ENCODE measurements at places on chromosomes 6 and 20.
A peak's percentile ranks its signal among the peaks of the same experiment; 100 is the strongest.

DNA sequence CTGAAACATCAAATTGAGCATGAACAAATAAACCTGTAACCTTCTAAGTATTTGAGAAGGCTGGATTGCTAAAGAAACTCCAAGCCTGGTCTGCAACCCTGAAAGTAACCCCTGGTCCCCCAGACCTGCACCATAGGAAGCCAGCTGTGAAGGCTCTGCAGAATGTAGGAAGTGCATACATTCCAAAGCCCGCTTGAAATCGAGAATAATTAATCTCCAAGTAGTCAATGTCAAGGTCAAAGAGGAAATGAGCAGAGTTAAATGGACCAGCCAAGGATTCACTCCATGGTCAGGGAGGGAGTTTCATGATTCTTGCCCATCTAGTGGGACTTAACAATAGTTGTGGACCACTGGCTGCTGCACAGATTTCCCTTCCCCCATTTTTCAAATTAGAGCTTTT, 107.6 kb upstream of the RNF24 start:
- DNase-seq, result no peak

DNA sequence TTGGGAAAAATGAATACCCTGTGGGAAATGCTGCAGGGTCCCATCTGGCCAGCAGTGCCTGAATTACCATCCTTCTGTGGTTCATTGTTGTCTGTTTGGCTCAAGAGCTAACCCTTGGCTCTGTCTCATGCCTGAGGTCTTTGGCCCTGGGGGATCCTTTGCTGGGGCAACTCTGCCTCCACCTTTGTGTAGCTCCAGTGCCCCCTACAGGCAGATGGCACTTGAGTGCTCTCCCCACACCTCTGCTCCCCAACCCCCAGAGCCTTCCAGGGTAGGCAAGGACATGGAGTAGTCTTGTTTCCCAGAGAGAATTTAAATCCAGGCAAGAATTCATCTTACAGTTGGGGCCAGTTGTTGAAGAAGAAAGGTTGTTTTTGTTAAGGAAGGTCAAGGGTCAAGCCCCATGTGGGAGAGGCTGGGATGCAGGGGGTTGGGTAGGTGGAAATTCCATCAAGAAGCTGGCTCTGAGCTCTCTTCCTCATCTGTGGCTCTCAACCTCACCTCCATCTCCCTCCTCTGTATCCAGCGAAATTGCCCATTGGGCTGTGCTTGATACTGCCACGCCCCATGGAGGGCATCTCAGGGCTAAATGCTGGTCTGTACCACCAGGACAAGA, 44.2 kb downstream of the ZNF831 start:
- peak; percentile 56 for DNase-seq

GRCh38 chr6:17278289-17279063, 2.7 kb upstream of the RBM24 start:
- no peak for DNase-seq

DNA sequence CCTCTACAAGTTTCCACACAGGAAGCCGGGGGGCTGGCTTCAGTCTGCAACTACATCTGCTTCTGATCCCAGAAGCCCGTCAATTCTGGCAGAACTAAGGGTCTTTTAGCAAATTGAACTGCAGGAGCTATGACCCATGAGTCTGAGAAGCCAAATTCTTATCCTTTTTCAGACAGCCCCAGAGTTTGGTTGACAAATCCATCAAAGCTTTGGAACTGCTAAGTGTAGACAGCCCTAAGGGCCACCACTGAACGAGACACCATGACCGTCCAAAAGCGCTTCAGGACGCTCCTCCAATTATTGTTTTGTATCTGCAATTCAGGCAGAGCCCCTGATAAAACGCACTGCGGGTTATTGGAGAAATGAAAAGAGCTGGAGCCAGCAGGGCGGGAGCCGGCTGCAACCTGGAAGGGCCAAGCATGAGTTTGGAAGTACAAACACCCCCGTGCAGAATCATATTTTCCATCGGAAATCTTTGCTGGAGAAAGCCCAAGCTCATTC, 67.1 kb downstream of the GNAS-AS1 start:
- DNase-seq, result no peak

DNA sequence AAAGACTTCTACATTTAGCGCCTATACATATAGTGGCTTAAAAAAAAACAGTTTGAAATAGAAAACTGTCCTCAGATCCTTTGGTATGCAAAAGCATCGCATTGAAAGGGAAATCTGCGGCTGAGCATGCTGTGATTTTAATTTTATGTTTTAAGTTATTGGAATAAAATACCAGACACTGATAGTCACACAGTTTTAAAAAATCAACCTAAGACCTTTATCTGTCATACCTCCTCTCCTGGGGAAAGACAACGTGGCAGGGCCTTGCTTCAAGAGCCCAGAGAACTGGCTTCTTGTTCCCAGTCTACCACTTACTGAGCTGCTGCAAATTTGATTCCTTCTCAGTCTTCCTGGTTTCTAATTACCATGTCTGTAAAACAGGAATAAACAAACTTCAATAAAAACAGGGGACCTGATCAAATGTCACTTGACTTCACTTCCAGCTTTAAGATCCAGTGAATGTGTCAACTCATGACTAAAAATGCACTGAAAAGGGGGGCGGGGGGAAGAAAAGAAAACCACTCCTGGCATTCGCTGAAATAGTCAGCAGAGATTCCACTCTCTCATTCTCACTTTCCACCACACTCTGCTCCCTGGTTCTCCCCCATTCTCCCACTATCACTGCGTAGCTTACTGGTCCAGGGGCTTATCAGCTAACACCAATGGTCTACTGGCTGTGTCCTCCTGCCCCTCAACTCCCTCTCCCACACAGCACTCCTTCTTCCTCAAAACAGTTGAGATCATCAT, 494.7 kb upstream of the MARCKS start:
- DNase-seq, result no peak

DNA sequence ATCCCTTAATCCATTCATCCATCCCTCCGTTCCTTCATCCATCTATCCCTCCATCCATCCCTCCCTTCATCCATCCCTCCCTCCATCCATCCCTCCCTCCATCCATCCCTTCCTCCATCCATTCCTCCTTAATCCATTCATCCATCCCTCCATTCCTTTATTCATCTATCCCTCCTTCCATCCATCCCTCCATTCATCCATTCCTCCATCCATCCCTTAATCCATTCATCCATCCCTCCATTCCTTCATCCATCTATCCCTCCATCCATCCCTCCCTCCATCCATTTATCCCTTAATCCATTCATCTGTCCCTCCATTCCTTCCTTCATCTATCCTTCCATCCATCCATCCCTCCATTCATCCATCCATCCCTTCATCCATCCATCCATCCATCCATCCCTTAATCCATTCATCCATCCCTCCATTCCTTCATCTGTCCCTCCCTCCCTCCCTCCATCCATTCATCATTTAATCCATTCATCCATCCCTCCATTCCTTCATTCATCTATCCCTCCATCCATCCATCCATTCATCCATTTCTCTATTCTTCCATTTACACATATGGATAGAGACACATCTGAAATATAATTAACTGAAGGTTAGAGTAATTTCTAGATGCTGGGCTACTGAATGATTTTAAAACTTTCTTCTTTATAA, 100.9 kb downstream of the TSHZ2 start:
- no peak for DNase-seq

DNA sequence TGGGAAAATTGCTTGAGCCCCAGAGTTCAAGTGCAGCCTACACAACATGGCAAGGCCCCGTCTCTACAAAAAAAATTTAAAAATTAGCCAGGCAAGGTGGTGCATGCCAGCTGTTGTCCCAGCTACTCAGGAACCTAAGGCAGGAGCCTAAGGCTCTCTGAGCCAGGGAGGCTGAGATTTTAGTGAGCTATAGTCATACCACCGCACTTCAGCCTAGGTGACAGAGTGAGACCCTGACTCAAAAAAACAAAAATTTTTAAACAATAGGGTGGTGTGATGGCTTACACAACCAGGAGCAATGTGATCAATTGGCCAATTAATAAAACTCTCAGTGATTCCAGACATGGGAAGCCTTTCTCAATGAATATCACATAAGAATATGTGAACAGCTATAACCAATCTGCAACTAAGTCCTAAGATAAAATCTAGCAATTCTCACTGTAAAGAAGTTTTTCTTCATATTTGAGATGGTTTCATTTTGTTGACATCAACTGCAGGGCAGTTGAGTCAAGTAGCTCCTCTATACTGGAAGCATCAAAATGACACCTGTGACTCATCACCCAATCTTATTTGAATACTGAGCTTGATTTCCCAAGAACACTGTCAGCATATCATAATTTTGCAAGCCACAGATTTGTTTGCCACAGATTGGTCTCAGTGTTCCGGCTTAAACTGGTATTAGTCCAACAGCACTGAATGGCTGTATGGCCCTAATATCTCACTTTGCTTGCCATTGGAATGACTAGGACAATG, 169.0 kb upstream of the GJE1 start:
- DNase-seq, result no peak

GRCh38 chr6:20238688-20239587, 26.7 kb upstream of the MBOAT1 start:
- no peak for DNase-seq

DNA sequence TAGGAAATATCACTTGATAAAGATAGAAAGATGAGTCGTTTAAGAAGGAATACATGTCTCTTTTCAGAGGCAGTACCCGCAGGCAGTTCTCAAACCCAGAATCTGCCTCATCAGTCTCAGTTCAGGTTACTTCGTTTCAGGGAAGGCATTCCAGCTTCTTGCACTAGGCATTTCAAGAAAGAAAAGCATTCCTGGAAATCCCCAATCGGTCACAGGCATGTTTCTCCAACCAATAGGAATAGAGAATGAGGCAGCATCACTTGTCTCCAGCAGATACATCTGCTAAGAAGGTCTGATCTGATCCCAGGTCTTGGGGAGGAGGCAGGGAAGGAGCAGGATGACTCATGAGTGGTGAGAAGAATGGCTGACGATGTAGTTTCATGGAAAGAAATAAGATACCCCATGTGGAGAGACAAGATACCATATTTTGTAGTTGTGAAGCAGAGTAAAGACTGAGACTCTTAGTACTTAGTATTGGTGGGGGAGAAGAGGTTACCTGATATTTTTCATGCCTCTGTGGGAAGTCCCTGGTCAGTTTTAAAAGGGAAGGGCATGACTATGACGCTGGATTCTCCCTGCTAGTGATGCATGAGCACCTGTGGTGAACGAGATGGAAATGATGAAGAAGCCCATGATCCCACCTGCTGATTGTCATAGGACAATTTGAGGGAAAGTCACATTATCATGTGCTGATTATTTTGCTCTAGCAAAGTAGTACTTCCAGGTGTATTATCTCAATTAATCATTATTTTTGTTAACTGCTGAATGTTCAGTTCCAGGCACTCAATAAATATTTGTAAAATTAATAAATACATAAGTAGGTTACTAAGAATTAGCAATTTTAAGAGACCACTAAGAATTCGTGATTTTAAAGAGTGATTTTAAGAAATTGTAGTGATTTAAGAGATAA, 20.3 kb upstream of the HLA-DRB1 start:
- peak; percentile 92 for DNase-seq

DNA sequence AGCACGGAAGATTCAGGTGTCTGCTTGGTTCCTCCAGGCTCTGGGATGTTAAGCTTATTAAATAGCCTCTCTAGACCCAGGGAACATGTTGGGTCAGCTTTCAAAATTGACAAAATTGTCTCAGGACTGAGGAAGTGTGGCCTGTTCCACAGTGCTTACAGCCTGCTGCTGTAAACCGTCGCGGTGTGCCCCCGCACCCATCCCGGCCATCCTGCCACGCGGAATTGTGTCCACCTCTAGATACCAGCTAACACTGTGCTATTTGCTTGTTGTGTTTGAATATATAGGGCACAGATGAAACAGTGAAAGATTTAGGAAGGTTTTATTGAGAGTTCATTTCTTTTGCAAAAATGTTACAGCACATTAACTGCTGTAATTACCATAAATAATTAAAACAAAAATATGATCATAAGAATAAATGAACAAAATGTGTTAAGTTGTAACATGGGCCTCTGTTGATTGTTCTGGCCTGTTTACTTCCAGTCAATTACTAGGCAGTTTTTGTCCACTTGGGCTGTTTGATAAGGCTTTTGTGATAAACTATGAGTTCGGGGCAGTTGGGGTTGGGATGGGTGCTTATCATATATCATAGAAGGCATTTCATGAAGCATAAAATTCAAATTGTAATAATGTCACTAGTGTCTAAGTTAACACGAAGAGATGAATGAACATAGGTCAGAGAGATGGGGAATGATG, 77.4 kb downstream of the ARID1B start:
- no peak for DNase-seq

GRCh38 chr6:132279592-132280139, 121.6 kb downstream of the MOXD1 start:
- peak; percentile 80 for DNase-seq

GRCh38 chr6:38739532-38739931, 24.4 kb downstream of the DNAH8 start:
- no peak for DNase-seq

- no peak for DNase-seq
Observed at GRCh38 chr6:26029857-26030653, 57.2 kb upstream of the HFE start.

DNA sequence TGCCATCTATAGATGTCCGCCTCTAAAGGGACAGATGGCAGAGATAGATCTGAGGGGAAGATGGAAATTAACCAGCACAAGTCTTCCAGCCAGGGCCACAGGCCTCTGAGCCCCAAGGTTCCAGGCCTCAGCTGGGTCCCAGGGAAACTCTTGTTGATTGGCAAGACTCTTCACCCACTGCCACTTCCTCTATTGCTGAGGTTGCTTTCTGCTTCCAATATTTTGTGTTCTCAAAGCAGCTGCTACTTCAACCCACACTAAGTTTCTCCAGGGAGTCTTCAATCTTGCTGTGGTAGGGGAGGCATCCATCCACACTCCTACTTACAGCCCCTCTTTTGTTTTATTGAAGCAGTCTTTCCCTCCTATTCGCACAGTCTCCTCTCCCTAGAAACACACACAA, 36.4 kb upstream of the SASH1 start:
- no peak for DNase-seq

- no peak for DNase-seq
Observed at GRCh38 chr6:168197636-168198301, 118.8 kb upstream of the FRMD1 start.

DNA sequence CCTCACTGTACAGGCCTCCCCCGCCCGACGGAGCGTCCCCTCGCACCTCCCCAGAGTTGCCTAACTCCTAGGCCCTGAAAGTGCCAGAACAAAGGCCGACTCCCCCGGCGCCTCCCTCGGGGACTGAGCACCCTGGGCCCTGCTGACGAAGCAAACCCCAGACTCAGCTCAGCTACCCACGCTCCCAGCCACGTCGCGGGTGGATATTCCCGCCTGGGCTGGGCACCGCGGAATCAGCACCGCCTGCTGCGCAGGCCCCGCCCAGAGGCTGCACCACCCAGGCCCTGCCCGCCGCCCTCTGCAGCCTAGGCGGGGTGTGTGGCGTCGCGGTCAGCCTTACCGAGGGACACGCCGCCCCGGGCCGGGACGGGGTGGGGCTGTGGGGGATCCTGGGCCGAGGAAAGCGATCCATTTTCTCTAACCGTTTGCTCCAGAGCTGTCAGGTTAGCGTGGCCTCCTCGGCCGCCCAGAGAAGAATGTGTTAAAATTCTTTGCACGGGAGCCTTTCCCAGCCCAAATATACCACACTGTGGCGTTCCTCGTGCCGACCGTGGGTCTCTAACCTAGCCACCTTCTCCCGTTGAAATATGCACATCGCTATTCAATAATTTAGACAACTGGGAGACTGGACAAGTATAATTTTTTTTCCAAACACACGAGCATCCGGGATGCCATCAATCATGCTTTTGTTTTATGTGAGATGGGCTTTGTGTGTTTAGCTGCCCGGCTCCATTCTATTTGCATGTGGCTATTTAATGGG, 31.4 kb downstream of the TFAP2A start:
- DNase-seq, result no peak
